RWPE2 (cell line): ENCODE measurements at places on chromosomes 5 and 9.
A peak's percentile ranks its signal among the peaks of the same experiment; 100 is the strongest.

GRCh38 chr5:159409801-159410200, 79.5 kb upstream of the IL12B start:
- no peaks in the 10 kb centered on the region for H3K36me3 ChIP-seq
- H3K27ac ChIP-seq = no peak overlapping the region
- no peaks in the 10 kb centered on the region for H3K27me3 ChIP-seq
- H3K4me3 ChIP-seq = no peak overlapping the region
- no peaks in the 10 kb centered on the region for H3K4me1 ChIP-seq
- no peak for DNase-seq

- H3K4me3 ChIP-seq = no peak overlapping the region
- no peak for DNase-seq
- no peaks in the 10 kb centered on the region for H3K36me3 ChIP-seq
- no peaks in the 10 kb centered on the region for H3K4me1 ChIP-seq
These were observed 2212.2 kb upstream of the ACO1 start for GRCh38 chr9:30172206-30172605.

GRCh38 chr9:121598965-121599871, 52.2 kb upstream of the DAB2IP start:
- no peaks in the 10 kb centered on the region for H3K4me1 ChIP-seq
- no peak overlapping the region for H3K27ac ChIP-seq
- H3K36me3 ChIP-seq = no peaks in the 10 kb centered on the region
- DNase-seq = no peak
- peaks cover 8% of the 10 kb centered on the region for H3K27me3 ChIP-seq

DNA sequence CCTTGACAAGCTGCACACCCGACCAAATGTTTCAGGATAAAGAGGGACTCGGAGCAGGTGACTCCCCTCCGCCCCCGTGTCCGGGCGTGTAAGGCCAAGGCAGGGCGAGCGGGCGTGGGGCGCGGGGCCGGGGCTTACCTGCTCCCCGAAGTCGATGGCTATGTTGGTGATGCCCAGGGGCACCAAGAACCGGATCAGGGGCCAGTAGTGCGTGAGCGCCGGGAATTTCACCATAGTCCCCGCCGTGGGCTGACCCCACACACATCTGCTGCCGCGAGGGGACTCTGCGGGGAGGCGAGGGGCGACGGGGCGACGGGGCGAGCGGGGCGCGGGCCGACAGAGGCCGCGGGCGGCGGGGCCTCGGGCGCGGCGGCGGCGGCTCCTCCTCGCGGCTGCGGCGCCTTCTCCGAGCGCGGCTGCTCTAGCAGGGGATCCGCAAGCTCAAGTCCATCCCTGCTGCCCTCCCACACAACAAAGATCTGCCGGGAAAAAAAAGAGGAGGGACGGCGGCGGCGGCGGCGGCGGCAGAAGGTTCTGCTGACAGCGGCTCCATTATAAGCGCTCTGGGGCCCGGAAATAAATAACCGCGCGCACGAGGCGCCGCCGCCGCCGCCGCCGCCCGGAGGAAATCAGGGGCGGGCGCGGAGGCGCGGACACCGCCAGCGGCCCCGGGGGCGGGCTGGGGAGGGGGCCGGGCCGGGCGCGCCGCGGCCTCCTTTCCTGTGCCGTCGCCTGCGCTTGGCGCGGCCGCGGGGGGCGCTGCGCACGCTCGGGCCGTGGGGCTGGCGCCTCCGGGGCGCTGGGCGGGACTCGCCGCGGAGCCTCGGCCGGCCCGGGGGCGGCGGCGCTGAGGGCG, at the start of gene ANKH:
Gene ANKH (minus strand): TSS at position 565 of the 856 bp plus-strand sequence. CDS start 331 bp downstream, at position 234.
- H3K4me1 ChIP-seq = peaks cover 12% of the 10 kb centered on the region
- no peaks in the 10 kb centered on the region for H3K27me3 ChIP-seq
- no peak for DNase-seq

DNA sequence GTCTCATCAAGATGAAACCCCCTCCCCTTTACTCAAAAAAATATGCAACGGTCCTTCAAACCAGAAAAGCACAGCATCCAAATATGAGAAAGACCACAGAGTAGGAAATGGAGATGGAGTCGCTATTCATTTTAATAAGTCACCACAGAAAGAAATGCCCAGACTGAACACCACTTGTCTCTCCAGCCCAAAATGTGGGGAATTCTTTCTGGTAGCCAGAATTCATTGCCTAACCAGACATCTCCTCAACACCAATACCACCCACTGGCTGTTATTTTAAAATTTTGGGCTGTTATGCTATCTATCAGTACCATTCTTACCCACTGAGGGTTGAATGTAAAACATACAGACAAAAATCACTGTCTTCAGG, 100.1 kb downstream of the SUSD1 start:
- no peak overlapping the region for H3K4me3 ChIP-seq
- H3K27me3 ChIP-seq = no peaks in the 10 kb centered on the region
- H3K4me1 ChIP-seq = no peaks in the 10 kb centered on the region
- peak overlapping the region; percentile 21 for H3K27ac ChIP-seq
- no peaks in the 10 kb centered on the region for H3K36me3 ChIP-seq

DNA sequence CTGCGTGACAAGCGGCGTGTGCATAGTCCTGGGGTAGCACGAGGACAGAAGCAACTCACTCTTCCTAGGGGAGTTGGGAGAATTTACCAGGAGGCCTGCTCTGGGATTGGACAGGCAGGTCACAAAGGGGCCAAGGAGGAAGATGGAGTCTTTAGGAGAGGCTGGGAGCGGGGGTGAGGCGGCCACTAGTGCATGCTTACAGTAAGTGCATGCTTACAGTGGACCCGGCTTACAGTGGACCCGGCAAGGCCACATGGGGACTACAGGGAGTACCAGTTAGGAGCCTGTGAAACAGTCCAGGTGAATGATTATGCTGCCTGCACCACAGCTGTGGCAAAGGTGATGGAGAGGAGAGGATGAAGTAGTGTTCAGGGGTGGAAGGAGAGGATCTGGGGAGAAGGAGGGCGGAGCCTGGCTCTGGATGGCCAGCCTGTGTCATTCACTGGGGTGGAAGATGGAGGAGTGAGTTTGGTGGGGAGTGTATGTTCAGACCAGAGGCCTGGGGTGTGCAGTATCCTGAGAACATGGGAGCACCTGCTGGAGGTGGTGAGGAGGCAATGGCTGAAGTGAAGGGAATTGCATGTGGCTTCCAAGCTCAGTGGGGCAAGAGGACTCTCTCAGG, 78.7 kb downstream of the CRB2 start:
- no peak overlapping the region for H3K27ac ChIP-seq
- H3K4me1 ChIP-seq = no peaks in the 10 kb centered on the region
- H3K4me3 ChIP-seq = no peak overlapping the region
- DNase-seq = no peak

- no peak overlapping the region for H3K4me3 ChIP-seq
- peaks cover 12% of the 10 kb centered on the region for H3K4me1 ChIP-seq
- no peaks in the 10 kb centered on the region for H3K36me3 ChIP-seq
- H3K27ac ChIP-seq = no peak overlapping the region
- no peak for DNase-seq
These were observed 53.8 kb downstream of the NDST1 start for GRCh38 chr5:150561571-150562275.

DNA sequence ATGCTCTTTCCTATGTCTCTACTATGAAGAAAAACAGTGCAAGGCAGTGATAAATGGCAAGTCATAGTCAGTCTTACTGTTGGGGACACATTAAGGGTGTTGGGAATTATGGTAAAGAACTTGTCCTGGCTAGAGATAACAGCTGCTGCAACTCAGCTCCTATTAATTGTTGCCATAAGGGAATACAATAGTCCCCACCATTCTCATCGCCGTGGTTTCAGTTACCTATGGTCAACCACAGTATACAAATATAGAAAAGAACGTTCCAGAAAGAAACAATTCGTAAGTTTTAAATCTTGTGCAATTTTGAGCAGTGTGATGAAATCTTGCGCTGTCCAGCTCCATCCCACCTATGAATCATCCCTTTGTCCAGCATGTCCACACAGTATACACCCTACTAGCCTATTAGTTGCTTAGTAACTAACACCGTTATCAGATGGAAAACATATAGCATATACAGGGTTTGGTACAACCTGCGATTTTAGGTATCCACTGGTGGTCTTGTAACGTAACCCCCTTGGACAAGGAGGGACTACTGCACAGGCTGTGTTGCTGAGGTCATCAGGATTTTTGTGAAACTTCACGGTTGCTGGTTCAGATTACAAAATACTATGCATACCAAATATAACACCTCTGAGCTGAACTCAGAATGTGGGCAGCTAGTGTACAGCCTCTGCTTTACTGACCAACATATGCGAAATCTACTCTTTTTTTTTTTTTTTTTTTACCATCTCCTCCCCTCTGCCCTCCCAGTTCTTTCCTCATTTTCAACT, 53.5 kb downstream of the ZFR start:
- H3K27me3 ChIP-seq = no peaks in the 10 kb centered on the region
- H3K27ac ChIP-seq = peak overlapping the region; percentile 20
- H3K4me3 ChIP-seq = no peak overlapping the region
- no peak for DNase-seq
- peaks cover 91% of the 10 kb centered on the region for H3K36me3 ChIP-seq

DNA sequence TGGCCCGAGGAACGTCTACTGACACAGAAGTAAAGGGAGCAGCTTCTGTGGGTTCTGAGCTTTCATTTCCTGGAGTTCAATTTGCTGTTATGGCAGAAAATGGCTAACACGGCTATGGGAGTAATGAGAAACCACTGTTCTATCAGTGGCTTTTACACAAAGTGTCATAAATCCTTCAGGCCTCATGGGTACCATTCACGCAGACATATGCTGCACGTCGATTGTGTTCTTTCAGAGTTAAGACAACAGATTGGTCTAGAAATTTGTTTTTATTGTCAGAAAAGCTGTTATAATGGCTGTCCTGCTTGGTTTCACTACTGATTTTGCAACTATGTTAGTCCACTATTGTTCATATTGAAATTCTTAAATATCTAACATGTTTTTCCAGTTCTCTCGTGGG, 135.4 kb downstream of the ALDH1A1 start:
- H3K36me3 ChIP-seq = no peaks in the 10 kb centered on the region
- H3K27me3 ChIP-seq = no peaks in the 10 kb centered on the region
- H3K4me1 ChIP-seq = no peaks in the 10 kb centered on the region
- H3K27ac ChIP-seq = no peak overlapping the region

GRCh38 chr9:123326187-123326586, 29.8 kb upstream of the CRB2 start:
- H3K27ac ChIP-seq = no peak overlapping the region
- H3K4me1 ChIP-seq = peaks cover 2% of the 10 kb centered on the region
- H3K27me3 ChIP-seq = no peaks in the 10 kb centered on the region

DNA sequence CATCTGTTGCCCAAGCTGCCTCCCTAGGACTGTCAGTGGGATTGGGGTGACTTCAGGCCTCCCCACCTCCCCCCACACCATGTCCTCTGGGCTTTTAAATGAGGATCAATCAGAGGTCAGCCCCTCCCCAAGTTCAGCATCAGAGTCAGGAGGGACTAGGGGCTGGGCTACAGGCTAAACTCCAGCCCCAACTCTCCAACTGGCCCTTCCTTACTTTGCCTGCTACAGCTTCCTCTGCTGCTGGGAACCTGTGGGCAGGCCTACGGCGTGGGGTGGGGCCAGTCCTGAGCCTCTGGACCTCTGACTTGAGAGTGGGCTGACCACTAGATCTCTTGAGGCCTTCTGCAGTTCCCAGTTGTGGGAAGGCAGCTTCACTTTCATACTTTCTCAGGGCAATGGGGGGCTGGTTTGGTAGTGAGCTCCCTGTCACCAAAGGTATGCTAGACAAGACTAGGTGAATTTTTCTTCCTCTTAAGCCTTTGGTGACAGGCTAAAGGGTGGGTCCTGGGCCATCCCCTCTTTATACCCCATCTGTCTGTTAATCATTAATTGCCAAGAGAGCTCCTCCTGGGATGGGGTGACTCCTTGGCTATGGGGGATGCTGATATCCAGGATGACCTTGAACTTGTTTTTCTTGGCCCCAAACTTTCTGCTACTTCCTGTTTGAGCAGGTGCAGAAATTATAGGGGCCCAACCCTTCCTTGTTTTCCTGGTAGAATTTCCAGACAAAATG, 10.8 kb upstream of the DAB2IP start:
- no peak overlapping the region for H3K27ac ChIP-seq
- no peaks in the 10 kb centered on the region for H3K36me3 ChIP-seq
- no peaks in the 10 kb centered on the region for H3K27me3 ChIP-seq
- no peak for DNase-seq

DNA sequence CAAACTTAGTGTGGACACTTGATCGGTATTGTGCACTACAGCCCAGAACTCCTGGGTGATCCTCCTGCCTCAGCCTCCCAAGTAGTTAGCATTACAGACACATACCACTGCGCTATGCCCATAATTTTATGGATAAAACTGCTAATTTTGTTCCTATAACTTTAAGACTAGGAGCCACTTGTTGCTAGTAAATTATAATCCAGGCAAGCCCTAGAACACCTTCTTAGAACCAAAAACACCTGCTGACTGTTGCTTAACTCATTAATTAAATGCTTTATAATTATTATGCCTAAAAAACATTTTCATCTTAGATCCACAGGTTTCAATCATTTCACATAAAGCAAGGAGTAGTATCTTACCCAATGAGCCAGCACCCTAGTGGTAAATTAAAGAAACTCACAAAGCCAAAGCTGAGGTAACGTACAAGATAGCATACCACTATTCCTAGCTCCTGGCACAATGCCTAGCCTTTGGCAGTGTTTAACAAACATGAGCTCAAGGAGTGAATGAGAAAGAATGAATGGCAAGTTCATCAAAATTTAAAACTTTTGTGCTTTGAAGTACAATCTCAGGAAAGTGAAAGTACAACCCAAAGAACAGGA, 5.4 kb downstream of the MRPS27 start:
- H3K27ac ChIP-seq = no peak overlapping the region
- no peaks in the 10 kb centered on the region for H3K27me3 ChIP-seq
- no peak overlapping the region for H3K4me3 ChIP-seq
- H3K4me1 ChIP-seq = peaks cover 7% of the 10 kb centered on the region
- DNase-seq = no peak
